Esophagus mucosa (tissue), 1 donor: ENCODE measurements at places on chromosomes 4 and X. TPM values are rescaled to one million over a fixed set of nuclear protein-coding genes. Genes with fewer than 3 reads are reported as not detected.

GRCh38 chr4:71141125-71141524 is 147.7 kb downstream of the DCK start:
- ATAC-seq, result no peak

- ATAC-seq, result no peak
Measured at GRCh38 chr4:113844369-113844768, 82.8 kb upstream of the CAMK2D start.

- no peak for ATAC-seq
Measured at GRCh38 chr4:122383341-122383740, 4.5 kb downstream of the ADAD1 start.

DNA sequence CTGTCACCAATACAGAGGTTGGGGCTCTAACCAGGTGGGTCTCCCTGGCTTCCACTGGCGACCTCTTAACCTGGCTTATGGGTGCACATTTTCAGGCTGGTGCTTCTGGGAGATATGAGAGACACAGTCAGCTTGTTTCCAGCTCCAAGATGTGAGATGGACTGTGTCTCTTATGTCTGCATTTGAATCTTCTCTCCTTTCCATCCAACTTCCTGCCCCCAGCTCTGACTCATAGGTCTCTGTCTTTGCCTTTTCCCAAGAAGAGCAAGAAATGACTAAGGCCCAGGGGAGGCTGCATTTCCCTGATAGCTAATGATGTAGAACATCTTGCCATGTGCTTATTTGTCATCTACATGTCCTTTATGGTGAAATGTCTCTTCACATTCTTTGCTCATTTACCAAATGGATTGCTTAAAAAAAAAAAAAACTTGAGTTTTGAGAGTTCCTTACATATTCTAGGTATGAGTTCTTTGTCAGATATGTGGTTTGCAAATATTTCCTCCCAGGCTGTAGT is 3.2 kb upstream of the UXT start:
- no peak for ATAC-seq

DNA sequence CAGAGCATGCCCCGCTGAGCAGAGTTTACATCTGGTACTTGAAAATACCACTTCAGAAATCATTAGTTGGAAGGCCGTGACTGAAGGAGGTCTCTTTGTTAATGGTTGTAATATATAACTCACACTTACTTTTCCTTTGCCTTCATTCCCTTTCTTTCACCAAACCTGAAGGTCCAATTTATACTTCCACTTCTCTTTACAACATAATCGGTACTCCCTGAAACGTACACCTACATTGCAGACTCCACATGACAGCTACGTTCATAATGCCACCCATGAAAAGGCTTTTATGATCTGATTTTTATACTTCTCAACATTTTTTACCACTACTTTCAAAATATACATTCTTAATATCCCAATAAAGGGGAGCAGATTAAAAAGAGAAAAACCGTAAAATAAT is 298.7 kb downstream of the C4orf33 start:
- ATAC-seq, result no peak

DNA sequence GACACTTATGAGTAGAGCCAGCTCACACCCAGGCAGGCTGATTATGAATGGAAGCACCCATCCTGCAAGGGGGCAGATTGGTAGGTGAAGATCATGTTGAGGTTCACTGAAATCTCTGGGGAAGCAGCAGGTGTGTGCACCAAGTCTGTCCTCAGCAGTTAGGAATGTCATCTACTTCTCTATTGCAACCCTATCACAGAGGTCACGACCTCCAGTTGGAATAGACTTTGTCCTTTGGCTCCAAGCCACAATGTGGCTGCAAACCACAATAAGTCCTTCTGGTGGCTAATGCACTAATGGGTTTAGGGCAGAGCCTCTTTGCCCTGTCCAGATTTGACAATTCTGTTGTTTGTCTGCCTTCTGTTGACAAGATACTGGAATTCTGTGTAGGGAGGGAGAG is 1056.7 kb downstream of the PCDH19 start:
- ATAC-seq, result no peak

Gene DCX
- 0.04 TPM for total RNA-seq
